ENCODE measurements at places on chromosomes 2 and 18.

- DNase-seq = no peak
Observed at GRCh38 chr18:78697446-78697845, 282.2 kb upstream of the SALL3 start.

DNA sequence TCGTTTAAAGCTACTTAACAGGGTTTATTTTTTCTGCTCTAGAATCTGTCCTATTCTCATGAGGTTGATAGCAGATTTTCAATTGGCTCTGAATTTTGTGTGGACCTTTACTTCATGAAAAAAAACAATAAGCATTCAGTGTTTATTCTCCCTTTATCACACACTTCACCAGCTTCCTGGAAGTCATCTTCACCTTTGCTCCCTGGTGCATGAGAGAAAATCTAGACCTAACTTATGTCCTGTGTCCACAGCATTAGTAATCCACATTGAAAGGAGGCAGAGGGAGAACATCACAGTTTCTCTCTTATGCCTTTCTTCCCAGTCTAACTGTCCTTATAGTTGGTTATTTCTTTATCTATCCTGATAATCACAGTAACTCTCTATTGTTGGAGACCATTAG lies 316.1 kb downstream of the PTH2R start:
- no peak for DNase-seq

DNA sequence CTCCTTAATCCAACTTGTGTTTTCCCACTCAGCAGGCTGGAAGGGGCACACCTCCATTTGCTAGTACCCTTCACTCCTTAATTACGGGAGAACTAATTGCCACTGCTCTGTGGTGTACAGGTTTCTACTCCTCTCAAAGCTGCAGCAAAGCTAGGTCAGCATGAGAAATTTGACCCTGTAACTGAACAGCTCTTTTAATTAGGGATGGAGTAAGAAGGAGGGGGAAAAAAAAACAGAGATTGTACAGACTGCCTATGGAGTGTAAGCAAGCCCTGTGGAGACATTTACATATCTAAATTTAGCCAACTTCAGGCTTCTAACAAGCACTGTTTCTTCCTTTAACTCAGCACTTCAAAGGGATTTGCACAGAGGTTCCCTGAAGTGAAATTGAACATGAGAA lies 629.7 kb upstream of the SETBP1 start:
- DNase-seq = no peak

- no peak for DNase-seq
Observed at GRCh38 chr18:53948991-53949390, 275.5 kb downstream of the MBD2 start.

All from H54 (cell line).